Colonic mucosa (tissue), 4 donors: ENCODE measurements at places on chromosomes 1 and 21. TPM values are rescaled to one million over a fixed set of nuclear protein-coding genes. Genes with fewer than 3 reads are reported as not detected.

Gene HSD3B1
- total RNA-seq, result 0.72 TPM

DNA sequence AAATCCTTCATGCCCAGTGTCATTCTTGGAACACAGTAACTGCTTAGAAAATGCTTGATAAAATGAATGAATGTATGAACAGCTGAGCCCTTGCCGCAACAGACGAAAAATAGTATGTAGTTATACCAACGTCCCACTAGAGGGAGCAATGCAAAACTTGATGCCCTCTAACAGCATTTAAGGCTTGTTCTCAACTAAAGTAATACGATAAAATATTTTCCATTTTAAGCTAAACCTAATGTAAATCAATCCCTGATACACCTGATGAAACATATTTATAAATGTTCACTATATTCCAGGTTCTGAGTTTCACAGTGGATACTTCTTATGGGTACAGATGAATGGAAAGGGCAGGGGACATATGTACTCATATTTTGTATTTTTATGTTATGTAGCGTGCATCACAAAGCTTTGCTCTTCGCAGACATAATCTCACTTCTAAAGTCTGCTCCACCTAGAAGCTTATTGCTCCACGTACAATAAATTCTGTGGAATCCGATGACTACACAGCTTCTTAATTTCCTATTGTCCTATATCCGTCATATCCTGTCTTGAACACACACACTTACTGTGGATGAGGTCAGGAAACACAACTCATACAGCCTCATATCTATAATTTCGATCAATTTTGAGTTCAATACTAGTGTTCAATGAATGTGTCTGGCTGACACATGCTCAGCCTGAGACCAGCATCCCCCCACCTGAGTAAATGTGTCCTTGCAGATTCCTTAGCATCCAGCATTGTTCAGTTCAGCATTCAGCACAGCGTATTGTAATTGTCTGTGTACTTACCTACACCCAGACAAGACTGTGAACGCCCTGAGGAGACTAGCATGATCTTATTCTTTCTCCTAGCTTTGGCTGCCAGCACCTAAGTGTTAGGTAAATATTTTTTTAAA is 4.4 kb upstream of the UTP25 start:
- no peak for DNase-seq

Gene GABRD
- total RNA-seq, result 0.21 TPM

GRCh38 chr1:228177721-228178710 is 12.4 kb downstream of the IBA57 start:
- no peak for DNase-seq

Gene UBASH3A
- 1.5 TPM for total RNA-seq

DNA sequence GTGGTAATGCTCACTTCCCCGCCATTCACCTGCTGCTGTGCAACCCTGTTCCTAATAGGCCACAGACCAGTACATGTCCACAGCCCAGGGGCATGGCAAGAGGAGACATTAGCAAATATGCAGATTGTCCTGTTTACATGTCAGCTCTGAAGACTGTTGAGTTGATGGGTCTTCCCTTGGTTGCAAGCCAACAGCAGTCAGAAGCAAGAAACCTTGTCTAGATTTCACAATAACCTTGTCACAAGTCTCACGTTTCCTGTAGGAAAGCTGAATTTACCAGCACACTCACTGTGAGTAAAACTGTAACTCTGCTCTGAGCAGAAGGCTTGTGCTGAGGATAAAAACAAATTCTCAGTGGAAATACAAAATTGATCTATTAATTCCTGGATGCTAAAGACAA is 195.1 kb downstream of the HLX start:
- DNase-seq, result no peak

DNA sequence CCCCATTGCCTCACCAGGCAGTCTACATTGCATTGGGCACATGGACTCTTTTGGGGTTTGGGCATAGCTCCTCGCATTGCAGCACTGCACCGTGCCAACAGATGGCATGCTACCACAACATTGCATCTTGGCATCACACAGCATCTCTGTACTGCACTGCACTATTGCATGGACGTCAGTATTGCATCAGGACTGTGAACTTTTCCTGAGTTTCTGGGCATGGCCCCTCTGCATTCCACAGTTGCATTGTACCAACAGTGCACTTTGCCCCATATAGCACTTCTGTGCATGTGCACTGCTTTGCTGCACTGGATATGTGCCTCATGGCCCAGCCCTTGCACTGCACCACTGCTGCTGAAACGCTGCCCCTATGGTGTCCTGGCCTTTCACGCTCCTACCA is 9.6 kb downstream of the PTPRU start:
- DNase-seq, result no peak

GRCh38 chr1:202126426-202126825 is 3.7 kb downstream of the GPR37L1 start:
- no peak for DNase-seq

- no peak for DNase-seq
Observed at GRCh38 chr1:44698138-44698537, 23.6 kb downstream of the ARMH1 start.

DNA sequence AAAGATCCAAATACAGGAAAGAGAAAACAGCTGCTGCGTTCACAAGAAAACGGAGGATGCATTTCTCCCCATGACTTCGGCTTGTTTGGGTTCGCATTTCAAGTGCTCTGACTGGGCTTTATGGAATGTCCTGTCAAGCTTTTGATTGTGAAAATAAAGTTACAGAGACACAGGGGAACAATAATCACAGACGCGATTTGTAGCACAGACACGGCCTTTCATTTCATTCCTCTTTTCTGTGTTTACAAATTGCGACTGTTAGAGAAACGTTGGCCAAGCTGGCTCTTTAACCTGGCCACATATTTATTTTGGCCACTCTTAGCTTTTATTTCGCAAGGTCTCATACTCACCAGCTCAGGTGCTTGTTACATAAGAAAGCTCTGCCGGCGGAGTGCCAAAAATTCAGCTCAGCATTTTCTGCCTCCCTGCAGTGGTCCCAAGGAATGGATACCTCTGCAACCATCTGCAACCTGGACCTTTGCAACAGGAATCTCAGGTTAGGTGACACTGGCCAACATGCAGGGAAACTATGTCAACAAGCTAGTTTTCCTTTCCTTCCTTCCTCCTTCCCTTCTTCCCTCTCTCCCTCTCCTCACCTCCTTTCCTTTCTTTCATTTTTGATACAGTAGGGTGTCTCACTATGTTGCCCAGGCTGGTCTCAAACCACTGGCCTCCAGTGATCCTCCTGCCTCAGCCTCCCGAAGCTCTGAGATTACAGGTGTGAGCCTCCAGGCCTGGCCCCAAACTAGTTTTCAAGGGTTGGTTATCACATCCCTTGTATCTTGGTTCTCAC is 58.2 kb upstream of the SLC45A1 start:
- DNase-seq, result peak; percentile 69

Gene OR2G6
- not detected for total RNA-seq

- no peak for DNase-seq
Observed at GRCh38 chr1:20462397-20462796, 23.6 kb downstream of the CAMK2N1 start.

DNA sequence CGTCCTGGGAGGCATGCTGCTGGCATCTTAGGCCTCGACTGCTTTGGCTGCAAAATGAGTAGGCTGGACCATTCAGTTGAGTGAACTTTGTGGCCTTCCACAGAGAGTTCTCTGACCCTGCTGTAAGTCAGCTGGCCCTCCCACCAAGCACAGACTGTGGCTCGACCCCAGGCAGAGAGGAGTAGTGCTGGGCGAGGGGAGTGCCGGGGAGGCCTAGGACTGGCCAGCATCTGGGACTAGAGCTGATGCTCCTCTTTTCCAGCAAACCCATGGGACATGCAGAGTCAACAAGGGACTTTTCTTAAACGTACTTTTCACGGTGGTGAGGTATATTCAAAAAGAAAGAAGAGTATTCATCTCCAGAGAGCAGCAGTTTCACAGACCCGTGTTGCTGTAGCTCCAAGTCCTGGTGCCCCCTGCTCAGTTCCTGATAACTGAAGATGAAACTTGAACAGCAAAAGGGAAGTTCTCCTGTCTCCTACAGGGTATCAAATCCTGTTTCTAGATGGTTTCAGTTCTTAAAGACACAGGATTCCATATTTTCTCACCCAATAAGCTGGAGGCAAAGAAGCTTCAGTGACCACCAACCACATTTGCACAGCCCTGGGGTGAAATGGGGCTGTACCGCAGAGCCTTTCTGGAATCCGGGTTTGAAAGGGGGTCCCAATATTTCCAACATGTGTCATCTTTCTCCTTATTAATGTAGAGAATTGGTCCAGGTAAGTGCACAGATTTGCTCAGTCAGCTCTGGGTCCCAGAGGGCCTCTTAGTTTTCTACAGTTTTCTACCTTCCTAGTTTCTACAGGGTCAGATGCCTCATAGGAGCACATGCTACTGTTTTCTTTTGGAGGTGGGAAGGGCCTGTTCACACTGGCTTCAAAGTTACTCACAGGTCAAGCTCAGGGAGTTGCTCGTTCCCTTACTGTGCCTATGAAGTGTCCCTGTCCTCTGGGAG is 20.9 kb downstream of the BATF3 start:
- DNase-seq, result no peak

- no peak for DNase-seq
Observed at GRCh38 chr1:115278211-115278610, 59.8 kb downstream of the NGF start.

Gene OR2T11
- not detected for total RNA-seq

Gene CHIA
- total RNA-seq, result not detected

DNA sequence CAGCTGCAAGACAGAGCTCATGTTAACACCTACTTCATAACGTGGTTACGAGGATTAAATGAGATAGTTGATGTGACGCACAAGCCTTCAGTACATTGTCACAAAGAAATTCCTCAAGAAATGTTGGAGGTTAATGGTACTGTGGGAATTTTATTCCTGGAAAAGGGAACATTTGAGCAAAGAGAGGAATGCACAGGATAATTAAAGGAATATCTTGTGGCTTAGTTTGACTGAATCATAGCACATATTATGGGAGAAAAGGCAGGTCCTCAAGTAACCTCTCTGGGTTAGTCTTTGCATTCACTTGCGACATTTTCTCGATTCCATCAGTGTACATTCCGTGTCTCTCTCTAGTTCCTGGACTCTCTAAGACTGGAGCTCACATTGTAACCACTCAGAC is 300.2 kb upstream of the DUSP10 start:
- DNase-seq, result no peak

Gene PRAMEF15
- not detected for total RNA-seq

DNA sequence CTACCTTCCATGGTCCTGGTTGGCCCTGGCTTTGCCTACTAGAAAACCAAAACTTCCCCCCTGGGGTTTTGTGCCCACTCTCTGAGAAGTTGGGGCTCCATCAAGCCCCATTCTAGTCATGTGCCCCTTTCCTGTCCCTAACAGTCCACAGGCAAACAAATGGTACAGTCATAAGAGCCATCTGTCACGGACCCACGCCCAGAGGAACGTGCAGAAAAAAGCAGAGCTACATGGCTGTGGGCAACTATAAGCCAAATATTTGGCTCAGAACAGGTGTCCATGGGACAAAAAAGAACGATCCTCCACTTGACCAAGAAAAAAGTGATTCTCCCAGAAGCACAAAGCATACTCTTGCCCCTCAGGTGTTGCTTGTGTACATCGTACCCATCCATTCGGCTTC is 14.6 kb upstream of the TRNAU1AP start:
- DNase-seq, result no peak

- DNase-seq, result peak; percentile 22
Observed at GRCh38 chr1:213014642-213015041, 1.0 kb downstream of the ANGEL2 start.

DNA sequence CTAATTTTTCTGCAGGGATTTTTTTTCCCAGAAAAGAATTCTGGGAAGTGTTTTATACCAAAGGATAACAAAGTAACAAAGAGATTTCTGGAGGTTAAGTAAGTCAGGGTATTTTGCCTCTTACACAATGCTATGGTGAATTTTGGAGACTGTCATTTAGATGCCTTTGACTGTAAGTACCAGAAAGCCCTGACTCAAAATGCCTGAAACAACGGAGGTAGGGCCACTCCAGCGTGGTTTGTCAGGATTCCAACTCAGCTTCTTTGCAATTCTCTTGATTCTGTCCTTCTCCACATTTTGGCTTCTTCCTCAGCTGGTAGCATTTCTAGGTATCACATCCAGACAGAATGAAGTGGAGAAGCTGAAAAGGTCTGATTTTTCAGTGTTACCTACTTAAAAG is 106.5 kb downstream of the UCHL5 start:
- no peak for DNase-seq

DNA sequence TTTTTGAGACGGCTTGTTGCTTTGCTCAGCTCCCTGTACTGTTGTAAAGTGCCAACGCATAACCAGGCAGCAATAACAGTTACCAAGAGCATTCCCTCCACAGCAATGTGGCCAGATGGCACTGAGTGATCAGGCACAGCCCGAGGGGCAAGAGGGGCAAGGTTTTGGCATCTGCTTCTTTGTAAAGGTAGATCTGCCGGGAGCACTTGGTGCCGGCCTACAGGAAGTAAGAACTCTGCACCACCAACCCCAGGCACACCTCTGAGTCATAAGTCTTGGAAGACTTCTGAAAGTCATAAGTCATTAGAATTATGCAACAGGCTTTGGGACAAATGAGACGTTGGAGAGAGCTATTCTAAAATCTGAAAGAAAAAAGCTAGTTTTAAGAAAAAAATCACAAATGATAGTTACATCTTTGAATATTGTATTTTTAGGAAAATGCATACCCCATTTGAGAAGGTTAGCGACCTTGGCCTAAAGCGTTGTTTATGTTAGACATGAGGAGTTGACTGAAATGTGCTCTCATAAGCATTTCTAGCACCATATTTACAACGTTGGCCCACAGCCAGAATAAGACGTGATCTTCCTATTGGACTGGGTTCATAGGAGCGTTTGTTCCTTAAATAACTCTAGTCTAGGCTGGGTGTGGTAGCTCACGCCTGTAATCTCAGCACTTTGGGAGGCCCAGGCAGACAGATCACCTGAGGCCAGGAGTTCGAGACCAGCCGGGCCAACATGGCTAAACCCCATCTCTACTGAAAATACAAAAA is 37.7 kb upstream of the MAP10 start:
- DNase-seq, result peak; percentile 90

DNA sequence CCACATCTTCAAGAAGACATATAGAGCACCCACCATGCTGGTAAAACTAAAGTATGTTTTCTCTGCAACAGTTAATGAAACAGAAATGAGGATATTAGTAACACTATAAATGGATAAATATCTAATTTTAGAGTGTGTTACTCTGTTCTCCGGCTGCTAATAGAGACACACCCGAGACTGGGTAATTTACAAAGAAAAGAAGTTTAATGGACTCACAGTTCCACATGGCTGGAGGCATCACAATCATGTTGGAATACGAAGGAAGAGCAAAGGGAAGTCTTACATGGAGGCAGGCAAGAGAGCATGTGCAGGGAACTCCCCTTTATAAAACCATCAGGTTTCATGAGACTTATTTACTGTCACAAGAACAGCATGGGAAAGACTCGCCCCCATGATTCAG is 287.2 kb downstream of the SRGAP2C start:
- DNase-seq, result no peak

Gene PIGV
- 16.8 TPM for total RNA-seq
